Activated CD4-positive, alpha-beta T cell treated with anti-CD3 and anti-CD28 coated beads for 1 hour (primary cell): ENCODE measurements at places on chromosomes 2 and 18.

GRCh38 chr2:77443076-77443475 lies 79.1 kb downstream of the LRRTM4 start:
- DNase-seq, result no peak

- DNase-seq, result no peak
Observed at GRCh38 chr18:7541835-7542234, 25.3 kb upstream of the PTPRM start.

DNA sequence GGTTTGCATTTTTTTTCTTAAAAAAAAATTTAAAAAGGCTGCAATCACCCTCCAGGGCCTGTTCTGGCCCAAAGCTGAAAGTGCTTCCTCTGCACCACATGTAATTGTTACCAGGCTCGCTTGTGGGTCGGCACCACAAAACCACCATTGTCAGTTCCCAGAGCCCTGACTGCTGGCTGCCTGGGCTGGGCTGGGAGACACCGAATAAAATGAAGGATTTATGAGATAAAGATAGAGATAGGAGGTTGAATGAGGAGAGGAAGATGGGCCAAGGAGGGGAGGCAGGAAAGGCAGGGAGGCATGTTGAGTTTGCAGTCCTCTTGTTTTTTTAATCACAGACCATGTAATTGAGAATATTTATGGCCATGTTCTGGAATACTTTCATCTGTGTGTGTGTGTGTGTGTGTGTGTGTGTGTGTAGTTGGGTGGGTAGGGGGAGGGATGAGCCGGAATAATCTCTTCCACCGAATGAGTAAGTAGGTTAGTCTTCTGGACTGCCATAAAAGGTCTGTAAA lies 14.7 kb downstream of the NRP2 start:
- DNase-seq, result no peak

GRCh38 chr2:69765096-69765380 lies 23.1 kb downstream of the ANXA4 start:
- DNase-seq, result no peak

- DNase-seq, result no peak
Observed at GRCh38 chr18:46276748-46277147, 172.6 kb downstream of the HAUS1 start.

DNA sequence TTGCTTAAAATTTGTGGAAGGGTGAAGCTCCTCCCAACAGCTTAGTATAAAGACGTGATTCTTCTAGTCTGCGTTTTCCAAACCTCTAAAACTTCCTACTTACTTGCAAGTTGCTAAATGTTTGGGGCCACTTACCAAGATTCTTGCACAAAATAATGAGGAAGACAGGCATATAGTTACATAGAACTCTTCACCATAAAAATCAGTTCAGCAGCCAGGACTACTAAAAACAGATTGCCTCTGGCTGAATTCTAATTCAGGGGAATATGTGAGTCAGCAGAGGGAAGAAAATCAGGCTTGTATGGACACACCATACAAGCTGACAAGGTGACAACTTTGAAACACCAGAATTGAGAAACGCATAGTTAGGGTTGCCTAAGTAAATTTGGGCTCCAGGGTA lies 2.8 kb upstream of the PEX13 start:
- DNase-seq, result no peak

GRCh38 chr2:200515155-200515554 lies 5.3 kb upstream of the KCTD18 start:
- no peak for DNase-seq

DNA sequence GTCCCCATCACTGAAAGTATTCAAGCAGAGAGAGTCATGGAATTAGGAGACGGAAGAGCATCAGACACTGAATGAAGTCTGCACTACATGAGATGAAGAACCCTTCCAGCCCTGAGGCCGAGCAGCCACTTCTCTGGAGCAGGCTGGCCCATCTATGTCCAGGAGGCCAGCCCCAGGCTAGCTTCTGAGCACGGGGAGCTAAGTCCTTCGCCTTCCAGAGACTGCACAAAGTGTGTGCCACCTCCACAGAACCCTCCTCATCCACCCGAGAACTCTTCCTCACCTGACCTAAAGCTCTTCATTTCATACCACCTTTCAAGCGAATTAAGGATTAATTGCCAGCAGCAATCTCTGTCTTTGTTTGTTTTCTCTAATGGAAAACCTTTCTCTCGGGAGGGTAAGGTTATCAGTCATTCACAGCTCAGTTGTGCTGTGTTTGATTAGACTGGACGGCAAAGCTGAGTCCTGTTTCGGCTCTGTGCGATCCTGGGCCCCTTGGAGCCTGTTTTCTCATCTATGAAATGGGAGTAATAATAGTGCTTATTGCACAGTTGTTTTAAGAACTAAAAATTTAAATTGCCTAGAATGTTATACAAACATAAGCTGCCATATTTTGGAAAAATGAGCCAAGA lies 38.0 kb downstream of the SCTR start:
- DNase-seq, result no peak

DNA sequence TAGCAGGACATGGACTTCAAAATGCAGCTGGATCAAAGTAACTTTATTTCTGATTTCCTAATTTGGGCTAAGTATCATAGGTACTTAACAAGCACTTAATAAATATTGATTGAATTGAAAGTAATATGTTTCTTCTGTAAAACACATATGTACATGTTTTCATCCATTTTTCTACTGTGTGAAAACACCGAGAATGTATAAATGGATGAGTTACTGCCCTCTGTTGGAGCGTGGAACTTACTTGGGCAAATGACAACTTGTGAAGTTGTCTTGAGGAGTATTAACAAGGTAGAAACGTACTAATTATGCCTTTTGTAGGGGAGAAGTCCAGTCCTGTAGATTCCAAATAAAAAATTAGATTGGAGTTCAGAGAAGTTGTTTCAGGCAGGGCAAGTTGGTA lies 87.2 kb downstream of the PHLPP1 start:
- DNase-seq, result no peak

- no peak for DNase-seq
Observed at GRCh38 chr2:123695426-123695825, 329.7 kb upstream of the CNTNAP5 start.

- no peak for DNase-seq
Observed at GRCh38 chr18:5542515-5543035, 1.2 kb downstream of the EPB41L3 start.

DNA sequence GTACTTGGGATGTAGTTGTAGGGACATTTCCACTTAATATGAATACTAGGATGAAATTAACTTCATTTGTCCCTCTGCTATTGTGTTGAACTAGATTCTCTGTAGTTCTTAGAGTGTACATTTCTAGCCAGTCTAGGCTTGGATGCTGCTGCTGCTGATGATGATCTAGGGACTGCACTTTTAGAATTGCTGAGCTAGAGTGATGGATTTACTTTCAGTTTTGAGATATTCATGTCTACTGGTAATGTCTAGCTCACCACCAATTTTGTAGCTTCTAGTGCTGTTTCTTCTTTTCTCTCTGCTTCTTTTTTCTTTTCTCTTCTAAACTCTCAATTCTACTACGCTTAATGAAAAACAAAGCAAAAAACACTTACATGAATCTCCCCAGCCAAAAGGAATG lies 49.4 kb downstream of the MRPS9 start:
- no peak for DNase-seq

GRCh38 chr18:63143330-63143771 lies 176.2 kb downstream of the BCL2 start:
- DNase-seq, result no peak

GRCh38 chr2:109616184-109616583 lies 2.0 kb downstream of the SOWAHC start:
- no peak for DNase-seq

DNA sequence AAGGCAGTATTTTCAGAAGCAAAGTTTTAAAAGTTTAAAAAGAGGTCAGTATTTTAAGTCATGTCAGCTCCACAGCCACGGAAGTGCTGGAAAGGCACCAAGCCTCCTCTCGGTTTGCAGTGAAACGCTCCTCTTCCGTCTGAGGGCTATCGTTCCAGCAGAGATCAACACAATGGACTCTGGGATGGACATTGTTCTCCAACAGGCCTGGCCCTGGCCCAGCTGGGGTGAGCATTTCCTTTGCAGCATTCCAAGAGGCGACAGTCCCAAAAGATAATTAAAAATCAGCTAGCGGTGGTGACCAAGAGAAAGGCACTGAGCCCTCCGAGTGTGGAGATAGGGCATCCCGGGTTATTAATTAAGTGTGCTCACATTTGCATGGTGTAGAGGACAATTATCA lies 95.9 kb upstream of the LCLAT1 start:
- DNase-seq, result no peak

DNA sequence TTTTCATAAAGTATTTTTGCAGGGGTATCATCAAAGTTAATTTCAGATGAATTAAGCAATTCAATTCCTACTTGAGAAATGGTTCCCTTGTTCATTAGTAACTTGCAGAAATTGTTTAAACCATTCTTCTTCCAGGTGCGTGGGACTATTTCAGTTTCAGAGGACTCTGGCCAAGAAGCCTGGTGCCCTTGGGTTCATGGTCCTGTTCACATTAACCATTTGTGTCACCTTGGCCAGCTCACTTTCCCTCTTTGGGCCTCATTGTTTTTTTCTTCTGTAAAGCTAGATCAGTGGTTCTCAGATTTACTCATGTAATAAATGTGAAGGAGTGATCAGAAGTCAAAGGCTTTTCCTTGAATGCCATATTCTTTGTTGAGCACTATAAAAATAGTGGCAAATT lies 112.4 kb upstream of the BZW1 start:
- DNase-seq, result no peak

DNA sequence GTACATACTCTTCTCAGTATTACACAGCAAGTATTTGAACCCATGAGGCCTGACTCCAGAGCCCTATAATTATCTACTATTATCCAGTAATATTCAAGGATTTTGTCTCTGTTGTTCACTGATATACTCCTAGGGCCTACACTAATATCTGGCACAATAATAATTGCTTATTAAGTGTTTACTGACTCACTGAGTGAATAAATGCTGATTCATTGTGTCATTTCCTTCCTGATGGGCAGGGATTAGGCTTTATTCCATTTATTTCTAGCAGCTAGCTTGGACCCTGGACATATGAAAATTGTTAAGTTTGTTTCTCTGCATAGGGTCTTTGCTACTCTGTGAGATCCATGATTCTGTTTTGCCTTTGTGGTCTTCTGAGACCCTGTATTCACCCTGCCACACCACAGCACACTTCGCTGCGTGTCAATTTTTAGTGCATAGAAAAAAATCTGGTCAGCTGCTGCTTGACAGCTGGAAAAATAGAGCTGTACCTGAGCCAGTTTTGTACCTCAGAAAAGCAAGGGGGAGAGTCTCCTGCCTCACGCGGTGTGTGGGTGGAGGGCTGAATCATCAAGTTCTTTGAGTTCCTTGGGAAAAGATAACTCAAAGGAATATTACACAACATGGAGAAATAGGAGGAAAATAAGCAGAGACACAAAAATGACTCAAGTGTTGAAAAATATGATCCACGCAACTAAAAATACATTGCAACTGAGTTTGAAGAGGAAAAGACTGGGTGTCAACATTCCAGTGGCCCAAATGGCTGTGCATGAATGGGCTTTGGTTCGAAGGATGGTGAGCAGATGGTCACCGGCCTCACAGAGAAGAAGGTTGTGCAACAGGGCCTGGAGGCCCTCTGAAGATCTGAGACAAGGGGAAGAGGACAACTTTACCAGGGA lies 18.9 kb upstream of the DPP4 start:
- DNase-seq, result no peak

GRCh38 chr18:34870555-34871310 lies 160.6 kb downstream of the DTNA start:
- no peak for DNase-seq

DNA sequence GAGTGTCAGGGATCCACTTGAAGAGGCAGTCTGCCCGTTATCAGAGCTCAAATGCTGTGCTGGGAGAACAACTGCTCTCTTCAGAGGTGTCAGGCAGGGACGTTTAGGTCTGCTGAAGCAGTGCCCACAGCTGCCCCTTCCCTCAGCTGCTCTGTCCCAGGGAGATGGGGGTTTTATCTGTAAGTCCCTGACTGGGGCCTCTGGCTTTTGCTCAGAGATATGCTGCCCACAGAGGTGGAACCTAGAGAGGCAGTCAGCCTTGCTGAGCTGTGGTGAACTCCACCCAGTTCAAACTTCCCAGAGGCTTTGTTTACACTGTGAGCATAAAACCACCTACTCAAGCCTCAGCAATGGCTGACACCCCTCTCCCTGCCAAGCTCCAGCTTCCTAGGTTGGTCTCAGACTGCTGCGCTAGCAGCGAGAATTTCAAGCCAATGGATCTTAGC lies 38.1 kb downstream of the PLEK start:
- DNase-seq, result no peak

- no peak for DNase-seq
Observed at GRCh38 chr2:233261819-233262555, 10.5 kb downstream of the ATG16L1 start.

GRCh38 chr2:8520791-8521344 lies 161.0 kb upstream of the ID2 start:
- DNase-seq, result no peak

- no peak for DNase-seq
Observed at GRCh38 chr2:98734823-98735260, 3.9 kb upstream of the MGAT4A start.
